ENCODE measurements at places on chromosomes 4 and X. TPM values are rescaled to one million over a fixed set of nuclear protein-coding genes. Genes with fewer than 3 reads are reported as not detected.

EFNB1 gene
- total RNA-seq, result 2.5 TPM

CCKAR gene
- total RNA-seq, result not detected

GPAT3 gene
- not detected for total RNA-seq

XAGE2 gene
- total RNA-seq, result not detected

COL4A5 gene
- total RNA-seq, result not detected

CFAP99 gene
- total RNA-seq, result 0.67 TPM

NIPAL1 gene
- 3.0 TPM for total RNA-seq
